ENCODE measurements at places on chromosomes 12 and 14. TPM values are rescaled to one million over a fixed set of nuclear protein-coding genes. Genes with fewer than 3 reads are reported as not detected.
A peak's percentile ranks its signal among the peaks of the same experiment; 100 is the strongest.

DNA sequence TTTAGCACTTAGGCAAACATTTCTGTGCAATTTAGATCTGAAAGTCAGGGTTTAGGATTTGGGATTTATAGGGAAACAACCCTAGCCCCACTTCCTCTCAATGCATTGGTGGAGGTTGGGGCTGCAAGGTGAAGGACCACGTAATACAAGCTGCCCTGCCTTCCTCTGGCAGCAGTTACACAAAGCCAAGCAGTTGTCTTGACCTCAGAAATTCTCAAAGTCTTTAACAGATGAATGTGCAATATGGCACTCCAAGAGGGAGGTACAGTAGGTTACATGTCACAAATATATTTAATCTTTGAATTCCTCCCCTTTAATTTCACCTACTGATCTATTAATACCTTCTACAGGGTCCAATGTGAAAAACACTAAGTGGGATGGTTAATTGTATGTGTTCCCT lies 23.9 kb downstream of the IFNG-AS1 start:
- DNase-seq: no peak

DNA sequence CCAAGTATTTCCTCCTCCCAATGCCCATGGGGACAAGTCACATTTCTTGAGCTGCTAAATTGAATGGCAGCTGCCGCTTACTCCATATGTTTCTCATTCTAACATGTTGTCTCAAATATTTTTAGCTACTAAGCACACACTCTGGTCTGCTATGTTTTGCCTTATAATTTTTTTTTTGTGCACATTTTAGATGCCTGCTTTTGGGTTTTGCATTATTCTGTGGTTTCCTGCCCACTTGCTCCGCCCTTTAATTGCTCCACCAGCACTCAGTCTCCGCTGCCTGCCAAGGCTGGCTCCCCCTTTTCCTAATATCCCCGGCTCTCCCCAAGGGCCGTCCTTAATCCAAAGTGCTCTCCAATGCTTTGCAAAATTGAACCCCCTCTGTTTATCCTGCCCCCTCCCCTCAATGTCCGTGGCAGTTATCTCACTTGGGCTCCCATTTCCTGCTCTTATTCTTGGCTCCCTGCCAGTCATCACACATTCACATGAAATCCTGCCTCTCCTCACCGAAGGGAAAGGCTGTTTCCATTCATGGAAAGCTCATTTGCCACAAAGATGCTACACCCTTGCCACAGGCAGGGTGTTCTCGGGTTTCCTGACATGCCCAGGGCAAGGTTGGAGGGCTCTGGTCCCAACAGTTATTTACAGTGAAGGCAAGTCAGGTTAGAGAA lies 79.4 kb downstream of the C12orf75 start:
- DNase-seq: peak; percentile 51

- DNase-seq: peak; percentile 35
Measured at GRCh38 chr14:37246427-37246829, 48.7 kb downstream of the MIPOL1 start.

- no peak for DNase-seq
Measured at GRCh38 chr14:105891631-105892452, 365.5 kb downstream of the TMEM121 start.

GRCh38 chr12:121504505-121504904 lies 76.3 kb downstream of the KDM2B start:
- no peak for DNase-seq

GRCh38 chr14:79036441-79036840 lies 866.3 kb downstream of the NRXN3 start:
- DNase-seq: no peak

Gene CCNT1
- total RNA-seq: 20.9 TPM

DNA sequence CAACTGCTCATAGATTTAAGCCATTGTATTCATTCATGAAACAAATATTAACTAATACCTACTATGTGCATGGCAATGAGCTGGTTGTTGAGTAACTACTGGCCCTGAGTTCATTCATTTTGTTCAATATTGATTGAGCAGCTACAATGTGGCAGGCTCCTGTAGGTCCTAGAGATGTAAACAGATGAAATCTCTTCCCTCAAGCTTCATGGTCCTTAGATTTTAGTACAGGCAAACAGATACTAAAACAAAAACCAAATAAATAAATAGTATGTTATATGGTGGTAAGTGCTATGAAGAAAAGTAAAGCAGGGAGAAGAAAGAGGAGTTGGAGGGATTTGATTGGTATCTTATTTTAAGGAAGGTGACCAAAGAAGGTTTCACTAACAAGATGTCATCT lies 77.8 kb downstream of the RERG start:
- DNase-seq: no peak

GRCh38 chr14:83850092-83850491 lies 1679.9 kb upstream of the FLRT2 start:
- DNase-seq: no peak

DNA sequence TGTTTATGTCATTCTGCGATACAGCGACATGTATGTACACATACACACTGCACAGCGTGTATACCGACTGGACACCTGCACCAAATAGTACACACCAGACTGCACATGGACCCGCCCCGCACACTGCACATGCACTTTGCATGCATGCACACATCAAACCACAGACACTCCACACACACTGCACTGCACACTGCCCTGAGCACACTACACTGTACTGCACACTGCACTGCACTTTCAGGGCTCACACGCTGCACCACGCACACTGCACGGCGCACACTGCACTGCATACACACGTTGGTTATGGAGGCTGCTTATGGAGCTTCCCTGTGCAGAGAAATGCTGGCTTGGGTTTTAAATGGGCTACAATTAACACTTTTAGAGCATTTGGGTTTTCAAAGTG lies 1.6 kb downstream of the PAPLN start:
- DNase-seq: no peak

DNA sequence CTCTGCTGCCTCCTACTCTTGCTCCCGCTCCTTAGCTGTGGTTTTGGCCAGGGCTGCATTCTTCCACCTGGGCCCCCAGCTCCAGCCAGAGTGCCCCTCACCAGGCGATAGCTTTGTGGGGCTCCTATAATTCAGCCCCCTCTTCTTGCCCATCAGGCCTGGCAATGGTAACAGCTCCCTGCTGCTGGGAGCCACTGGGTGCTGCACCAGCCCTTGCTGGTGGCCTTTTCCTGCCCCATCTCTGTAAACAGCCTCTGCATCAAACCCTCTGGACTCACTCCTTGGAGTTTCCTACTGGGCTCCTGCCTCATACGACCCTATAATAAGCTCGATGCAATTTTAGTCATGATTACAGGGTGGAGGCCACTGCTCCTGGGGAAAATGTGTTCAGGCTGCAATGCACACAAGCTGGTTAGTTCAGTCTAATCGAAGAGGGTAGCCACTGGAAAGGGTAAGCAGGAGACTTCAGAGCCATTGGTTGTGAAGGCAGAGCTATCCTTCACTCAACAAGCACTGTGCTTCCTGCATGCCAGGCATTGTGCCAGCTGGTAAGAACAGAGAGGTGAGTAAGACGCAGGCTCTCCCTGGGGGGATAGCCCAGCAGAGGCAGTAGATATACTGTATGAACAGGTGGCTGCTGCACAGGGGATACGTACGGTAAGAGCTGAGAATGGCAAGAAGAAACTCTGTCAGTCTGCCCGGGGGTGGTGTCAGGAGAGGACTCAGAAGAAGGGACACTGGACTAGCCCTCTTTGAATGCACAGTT lies 24.7 kb downstream of the CLMN start:
- peak; percentile 59 for DNase-seq

DNA sequence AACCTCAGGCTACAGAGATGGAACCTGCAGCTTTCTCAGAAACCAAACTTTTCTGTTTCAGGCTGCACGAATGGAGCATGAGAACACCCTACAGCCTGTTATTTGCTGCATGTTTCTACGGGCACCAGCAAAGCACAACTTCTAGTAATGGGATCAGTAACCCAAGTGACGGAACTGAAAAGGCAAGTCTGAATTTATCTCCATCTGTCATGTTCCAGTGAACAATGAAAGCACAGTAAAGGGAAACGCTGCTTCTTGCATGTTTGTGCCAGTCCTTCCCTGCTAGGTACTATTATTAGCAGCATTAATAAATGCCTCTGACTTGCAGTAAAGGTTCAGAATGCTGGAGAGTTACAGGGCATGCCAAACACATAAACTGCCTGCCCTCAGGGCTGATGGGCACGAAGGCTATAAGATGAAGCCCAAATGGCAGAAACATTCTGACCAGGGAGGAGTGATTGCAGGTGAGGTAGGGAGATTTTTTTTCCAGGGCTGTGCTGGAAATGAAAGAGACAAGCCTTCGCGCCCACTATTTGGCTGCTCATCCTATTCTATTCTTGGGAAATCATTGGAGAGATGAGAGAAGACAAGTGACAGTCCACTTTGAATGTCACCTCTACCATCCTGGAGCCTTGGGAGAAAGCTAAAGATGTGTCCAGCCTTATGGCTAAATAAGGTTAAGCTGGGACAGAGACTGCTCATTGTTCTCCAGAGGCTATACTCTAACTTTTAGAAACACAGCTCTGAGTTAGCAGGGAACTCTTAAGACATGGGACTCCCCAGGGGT lies 100.4 kb upstream of the PLXNC1 start:
- DNase-seq: no peak

- no peak for DNase-seq
Measured at GRCh38 chr14:91985521-91986255, 38.2 kb upstream of the FBLN5 start.

DNA sequence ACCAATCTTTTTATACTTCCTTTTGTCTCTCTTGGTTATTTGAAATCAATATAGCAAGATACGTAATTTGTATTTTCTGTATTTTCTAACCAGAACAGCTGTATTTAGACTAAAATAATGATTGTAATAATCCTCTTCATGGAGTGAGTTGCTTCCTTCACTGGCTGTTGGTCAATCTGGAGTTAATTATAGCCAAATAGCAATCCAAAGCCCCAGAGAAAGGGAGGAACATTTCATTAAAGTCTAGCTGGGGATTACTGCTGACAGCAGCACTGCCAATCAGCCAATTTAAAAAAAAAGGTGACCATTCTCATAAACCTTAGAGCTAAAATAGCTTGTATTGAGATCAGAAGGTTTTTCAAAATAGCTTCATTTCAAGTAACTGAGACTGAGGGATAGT lies 118.0 kb downstream of the TRHDE start:
- no peak for DNase-seq

Gene C14orf180
- total RNA-seq: not detected

DNA sequence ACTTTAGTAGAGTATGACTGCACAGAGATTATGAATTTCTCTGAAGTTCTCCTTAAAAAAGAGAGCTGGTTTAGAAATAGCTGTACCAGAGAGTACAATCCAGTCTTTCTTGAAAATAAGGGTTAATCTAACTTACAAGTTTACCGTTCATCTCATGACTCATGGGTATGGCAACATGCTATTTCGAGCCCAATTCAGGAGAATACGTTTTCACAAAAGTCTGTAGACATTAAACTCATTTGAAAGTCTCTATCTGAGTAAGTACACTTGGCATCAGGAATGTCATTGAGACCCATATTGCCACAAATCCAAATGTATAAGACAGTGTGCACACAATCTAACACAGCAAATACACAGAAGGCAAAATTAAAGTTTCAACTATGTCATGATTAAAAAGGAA lies 160.5 kb downstream of the PIK3C2G start:
- DNase-seq: peak; percentile 8

GRCh38 chr14:35929186-35929585 lies 103.0 kb downstream of the BRMS1L start:
- no peak for DNase-seq

GRCh38 chr12:75444429-75445136 lies 36.0 kb upstream of the GLIPR1 start:
- peak; percentile 57 for DNase-seq

DNA sequence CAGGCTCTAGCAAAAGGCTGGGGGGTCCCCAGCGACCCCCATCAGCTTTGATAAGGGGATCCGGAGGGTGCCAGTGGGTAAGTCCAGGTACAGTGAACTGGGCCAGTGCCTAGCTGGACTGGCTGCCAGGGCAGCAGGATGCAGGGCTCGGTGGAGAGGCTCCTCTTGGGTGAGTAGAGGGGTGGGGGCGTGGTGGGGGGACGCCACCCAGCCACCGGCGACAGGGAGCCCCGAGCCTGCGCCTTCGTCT lies 171 bp downstream of the RAPGEF3 start:
- no peak for DNase-seq

Data from RPMI7951 (cell line).